ENCODE measurements at places on chromosomes 1 and 21. TPM values are rescaled to one million over a fixed set of nuclear protein-coding genes. Genes with fewer than 3 reads are reported as not detected.

DNA sequence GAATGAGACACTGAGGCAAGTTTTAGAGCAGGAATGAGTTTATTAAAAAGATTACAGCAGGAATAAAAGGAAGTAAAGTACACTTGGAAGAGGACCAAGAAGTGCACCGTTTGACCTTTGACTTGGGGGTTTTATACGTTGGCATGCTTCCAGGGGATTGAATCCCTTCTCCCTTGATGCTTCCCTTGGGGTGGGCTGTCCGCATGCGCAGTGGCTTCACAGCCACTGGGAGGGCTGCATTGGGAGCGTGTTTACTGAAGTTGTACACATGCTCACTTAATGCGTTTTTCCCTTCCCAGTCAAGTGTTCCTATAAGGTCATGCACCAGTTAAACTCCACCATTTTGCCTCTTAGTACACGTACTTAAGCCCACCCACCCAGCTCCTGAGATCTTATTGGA, 72.4 kb upstream of the MARK1 start:
- DNase-seq, result no peak

DNA sequence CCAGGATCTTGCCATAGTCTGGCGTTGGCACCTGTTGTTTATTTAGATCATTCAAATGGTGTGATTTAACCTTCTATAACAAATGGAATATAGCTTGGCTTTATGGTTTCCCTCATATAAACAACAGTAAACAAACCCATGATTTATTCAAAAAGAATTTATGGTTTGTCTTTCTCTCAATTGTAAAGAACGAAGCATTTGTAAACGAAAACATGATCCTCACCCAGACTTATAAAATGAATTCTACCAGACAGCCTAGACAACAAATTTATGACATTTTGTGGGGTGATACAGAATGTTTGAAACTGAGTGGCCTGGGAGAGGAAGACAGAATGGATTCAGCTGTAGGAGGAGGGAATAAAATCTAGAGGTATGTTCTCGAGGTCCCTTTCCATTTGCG, 66.1 kb upstream of the PTGFR start:
- DNase-seq, result no peak

DNA sequence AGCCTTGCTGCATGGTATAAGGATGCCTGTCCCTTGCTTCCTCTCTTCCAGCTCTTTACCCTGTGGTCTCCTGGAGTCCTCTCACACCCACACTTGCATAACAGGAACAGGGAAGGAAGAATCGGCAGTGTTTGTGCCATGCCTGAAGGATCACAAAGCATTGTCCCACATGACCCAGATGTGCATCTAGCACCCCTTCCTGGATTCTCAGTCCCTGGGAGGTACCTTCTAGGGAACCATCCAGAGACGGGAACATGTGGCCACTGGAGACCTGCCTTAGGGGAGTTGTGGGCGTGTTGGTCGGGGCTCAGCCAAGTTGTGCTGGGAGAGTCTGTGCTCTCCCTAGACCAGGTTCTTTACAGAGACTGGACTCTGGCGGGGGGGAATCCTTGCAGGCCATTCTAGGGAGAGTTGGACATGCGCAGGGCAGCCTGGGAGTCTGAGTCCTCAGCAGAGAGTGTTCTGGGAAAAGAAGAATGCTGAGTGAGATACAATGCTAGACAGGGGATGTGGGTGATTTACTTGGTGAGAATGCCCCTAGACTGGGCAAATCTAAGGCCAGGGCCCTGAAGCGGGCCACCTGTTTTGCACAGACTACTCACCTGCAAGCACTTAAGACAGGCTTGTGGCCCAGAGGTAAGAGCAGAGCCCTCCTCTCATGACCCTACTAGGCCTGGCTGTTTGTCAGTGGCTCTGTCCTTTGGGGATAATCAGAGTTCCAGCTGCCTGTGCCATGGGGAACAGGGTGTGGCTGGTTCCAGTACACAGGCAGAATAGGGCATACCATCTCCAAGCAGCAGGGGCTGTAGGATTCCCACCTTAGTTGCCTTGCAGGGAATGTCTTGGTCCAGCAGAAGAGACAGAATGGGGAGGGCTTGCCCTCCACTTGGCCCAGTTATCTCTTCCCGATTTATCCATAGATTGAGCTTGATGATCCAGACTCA, 89.8 kb downstream of the MAN1C1 start:
- DNase-seq, result no peak

DNA sequence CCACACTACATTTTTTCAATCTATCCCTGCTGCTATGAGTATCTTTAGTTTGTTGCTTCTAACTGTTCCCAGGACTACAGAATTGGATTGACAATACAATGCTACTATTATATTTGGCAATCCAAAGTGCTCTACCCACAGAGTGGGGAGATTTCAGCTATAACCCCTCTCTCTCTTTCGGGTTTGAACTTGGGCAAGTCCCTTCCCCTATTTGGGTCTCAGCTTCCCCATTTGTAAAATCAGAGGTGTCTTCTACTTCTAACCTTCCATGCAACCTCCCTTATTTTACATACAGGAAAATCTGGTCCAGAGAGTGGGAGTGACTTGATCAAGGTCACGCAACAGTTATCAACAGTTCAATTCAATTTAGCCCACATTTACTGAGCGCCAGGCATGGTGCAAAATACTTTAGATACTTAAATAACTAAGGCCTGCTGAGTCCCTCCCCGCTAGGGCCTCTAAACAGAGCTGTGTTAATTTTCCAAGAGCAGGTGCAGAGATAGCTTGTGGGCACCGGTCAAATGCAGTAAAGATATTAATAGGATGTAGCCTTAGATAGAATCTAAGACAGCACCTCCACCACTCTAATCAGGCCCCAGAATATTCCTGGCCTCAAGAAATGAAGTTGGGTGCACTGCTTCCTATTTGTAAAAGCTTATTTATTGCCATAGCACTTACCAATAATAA, 9.4 kb upstream of the GPX7 start:
- DNase-seq, result no peak

DNA sequence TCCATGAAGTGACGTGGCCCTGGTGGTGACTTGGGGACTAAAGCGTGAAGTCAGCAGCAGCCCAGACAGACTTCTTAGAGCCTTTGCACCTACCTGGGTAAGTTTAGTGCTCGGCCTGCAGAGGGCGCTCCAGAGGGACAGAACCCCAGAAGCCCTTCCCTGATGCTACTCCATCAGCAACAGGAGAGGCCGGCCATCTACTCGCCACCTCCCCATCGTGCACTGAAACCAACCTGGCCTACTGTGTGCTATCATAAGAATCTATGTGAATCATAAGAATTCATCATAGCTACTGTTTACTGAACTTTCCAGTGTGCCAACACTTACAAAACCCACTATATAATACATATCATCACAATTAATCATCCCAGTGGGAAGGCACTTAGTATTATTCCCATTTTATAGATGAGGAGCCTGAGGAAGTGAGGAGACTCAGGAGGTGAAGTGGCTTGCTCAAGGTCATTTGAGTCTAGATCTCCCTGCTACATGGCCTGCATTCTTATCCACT, 7.9 kb upstream of the EDN2 start:
- no peak for DNase-seq

DNA sequence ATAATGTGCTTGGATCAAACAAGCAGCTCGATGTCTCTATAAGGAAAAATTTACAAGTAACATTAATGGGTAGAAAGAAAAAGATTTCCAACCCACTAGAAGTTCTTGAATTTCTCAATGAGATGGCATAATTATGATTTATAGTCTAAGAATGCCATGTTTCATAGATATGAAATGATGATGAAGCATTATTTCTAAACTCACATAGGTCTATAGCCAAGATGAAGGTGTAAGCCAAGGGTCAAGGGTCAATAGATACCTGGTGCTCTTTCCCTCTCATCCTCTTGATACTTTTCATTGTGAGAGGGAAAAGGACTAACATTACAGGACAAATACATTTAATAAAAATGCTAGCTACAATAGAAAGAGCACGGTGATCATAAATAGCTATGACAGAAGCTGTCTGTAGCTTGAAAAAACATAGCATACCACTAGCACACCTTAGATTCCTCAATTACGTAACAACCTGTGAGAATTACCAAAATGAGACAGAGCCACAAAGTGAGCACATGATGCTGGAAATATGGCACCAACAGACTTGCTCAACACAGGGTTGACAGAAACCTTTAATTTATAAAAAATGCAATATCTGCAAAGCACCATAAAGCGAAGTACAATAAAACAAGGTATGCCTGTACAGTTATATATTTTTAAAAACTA, 26.3 kb upstream of the F13B start:
- no peak for DNase-seq

DNA sequence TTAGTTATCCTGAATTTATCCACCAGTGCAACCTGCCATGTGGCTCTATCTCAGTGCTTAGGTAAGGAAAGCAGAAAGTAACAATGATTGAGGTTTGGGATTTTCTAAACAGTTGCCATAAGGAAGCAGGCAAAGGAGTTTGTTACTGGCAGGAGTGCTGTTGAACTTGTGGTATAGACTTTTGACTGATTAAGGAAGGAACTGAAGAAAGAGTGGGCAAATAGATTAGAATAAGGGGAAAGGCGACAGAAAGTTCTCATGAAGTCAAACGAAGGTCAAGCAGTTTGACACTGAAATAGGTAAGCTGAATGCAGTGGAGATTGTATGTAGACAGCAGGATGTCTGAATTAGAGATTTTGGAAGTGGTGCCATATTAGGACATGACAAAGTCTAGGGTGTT, 24.2 kb upstream of the CR2 start:
- no peak for DNase-seq

DNA sequence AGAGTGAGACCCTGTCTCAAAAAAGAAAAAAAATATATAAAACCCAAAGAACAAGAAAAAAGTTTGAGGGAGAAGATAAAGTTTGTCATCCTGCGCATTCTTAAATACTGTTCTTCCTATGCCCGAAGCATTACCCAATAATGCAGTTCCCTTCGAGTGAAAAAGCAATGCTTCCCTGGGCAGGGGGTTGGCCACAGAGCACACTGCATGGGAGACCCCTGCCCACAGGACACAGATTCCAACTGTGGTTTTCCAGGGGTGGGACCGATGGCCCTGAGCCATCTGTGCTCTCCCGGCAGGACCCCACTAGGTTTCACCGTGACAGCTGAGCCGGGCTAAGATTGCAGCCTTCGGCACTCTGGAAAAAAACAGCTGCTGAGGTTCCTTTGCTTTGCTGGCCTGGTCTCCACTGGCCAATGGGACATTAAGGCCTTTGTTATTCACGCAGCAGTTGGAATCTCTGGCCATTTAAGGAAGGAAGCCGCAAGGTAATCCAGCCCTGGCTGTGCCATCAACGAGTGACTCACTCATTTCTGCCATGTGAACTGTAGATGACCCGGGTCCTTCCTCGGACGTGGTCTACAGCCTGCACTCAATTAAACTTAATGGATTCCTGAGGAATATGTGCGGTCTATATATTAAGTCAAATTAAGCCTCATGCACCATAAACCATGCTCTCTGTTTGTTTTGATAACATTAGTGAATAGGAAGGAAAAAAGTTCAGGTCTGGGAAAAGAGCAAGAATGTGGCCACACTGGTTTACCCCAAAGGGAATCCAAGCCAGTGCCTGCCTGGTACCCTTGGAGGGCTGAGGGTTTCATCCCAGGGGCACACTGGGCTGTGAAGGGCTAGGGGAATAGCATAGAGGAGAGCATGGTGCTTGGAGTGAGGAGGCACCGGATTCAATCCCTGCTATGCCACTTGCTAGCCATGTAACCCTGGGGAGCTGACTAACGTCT, 163.2 kb downstream of the ZBTB18 start:
- no peak for DNase-seq

DNA sequence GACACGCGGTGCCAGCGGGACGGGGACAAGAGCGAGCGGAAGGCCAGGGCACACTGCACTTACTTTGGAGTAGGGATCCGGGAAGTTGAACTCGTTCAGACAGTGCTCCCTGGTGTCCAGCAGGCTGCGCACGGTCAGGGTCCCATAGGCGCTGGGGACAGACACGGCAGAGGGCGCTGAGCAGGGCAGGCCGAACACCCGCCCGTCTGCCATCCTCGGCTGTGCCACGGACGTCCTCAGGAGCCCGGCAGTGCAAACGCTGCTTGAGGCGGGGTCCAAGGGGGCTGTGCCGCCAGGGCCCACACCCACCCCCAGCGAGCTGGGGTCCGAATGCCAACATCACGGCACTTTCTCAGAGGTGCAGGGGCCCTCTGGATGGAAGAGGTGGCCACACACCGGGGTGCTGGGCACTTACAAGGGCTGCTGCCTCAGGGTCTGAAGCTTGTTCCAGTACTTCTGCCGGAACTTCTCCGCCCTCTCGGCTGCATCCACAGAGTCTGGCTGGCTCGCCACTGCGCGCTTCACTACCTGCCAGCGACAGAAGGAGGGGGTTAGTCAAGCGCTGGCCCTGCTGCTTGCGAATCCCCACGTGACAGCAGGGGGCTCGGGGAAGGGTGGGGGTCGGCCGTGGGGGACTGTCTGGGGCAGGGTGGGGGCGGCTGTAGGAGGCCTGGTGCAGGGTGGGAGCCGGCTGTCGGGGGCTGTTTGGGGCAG, 12.3 kb downstream of the PANK4 start:
- DNase-seq, result no peak

- no peak for DNase-seq
These were observed 20.5 kb downstream of the FCRL4 start for GRCh38 chr1:157577420-157577819.

DNA sequence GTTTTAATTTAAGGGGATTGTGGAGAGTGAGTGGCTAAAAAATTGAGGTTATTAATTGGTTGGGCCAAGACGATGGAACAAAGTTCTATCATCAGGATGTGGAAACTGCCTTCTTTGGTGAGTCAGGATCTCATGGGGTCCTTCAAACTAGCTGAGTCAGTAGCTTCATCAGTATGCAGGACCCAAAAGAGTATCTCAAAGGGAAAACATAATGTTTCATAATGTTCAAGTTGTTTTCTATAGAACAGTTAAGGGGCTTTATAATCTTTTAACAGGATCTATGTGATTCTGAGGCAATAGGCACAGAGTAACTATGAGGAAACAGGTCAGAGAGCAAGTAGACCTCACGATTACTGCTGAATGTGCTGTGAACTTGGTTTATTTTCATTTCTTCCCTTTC, 3.2 kb upstream of the OLFML2B start:
- no peak for DNase-seq

The LCE3D gene
- not detected for total RNA-seq

The RGSL1 gene
- total RNA-seq, result 1.7 TPM

All from omental fat pad (tissue), 4 donors.